ENCODE measurements at places on chromosomes 3 and 15.

DNA sequence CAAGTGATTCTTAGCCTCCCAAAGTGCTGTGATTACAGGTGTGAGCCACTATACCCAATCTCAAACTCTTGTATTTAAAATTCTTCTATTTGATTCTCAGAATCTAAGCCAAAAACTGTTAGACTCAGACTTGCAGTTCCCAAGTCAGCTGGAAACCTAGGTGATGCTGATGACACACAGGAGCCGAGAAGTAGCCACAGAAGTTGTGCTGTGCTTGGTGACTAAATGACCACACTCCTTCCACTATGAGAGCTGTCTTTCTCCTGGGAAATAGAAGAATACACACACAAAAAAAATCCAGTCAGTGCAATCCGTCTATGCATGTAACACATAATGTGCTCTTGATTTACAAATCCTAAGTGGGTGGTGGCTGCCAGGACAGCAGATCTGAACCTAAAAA is 33.9 kb downstream of the ILDR1 start:
- no peak for DNase-seq

- DNase-seq: no peak
Observed at GRCh38 chr3:126127904-126128303, 44.0 kb upstream of the SLC41A3 start.

GRCh38 chr3:83230841-83231240 is 1469.4 kb upstream of the GBE1 start:
- DNase-seq: no peak

- DNase-seq: no peak
Observed at GRCh38 chr15:90154861-90155626, 46.1 kb upstream of the SEMA4B start.

GRCh38 chr3:61340931-61341461 is 89.7 kb upstream of the FHIT start:
- DNase-seq: no peak

DNA sequence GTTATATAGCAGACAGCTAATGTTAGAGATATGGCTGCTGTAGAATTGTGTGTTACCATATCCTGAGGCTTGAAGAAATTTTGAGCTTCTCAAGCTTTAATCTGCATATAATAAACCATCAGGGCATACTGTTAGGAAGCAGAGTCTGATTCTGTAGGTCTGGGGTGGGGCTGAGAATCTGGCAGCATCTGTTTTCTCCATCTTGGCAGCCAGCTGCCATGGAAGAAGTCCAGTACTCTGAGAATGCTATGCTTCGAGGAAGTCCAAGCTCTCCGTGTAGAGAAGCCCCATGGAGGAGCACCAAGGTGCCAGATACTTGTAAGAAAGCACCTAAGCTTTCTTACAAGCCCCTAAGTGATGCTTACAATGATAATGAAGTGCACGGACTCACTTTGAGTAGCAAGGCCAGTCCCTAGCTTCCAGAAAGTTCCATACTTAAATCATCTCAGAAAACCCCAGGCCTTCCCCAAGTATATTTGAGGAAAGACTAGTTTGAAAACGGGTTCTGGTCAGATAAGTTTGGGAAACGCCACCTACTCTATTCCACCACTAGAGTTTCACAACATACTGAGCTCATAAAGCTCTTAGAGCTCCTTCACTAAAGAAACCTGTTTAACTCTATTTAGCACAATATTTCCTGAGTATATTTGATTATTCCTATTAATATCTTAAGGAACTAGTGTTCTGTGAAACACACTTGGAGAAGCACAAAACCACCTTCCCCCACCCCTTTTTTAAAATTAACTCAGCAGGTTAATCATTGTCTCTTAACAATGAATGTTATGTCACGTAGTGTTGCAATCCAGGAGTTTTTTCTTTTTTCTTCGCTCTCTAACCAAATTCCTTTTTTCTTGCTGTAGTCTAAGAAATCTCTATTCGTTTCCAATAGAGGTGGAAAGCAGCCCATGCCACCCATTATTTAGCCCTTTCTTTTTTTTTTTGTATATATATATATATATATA is 59.9 kb upstream of the RASGRP1 start:
- DNase-seq: no peak

DNA sequence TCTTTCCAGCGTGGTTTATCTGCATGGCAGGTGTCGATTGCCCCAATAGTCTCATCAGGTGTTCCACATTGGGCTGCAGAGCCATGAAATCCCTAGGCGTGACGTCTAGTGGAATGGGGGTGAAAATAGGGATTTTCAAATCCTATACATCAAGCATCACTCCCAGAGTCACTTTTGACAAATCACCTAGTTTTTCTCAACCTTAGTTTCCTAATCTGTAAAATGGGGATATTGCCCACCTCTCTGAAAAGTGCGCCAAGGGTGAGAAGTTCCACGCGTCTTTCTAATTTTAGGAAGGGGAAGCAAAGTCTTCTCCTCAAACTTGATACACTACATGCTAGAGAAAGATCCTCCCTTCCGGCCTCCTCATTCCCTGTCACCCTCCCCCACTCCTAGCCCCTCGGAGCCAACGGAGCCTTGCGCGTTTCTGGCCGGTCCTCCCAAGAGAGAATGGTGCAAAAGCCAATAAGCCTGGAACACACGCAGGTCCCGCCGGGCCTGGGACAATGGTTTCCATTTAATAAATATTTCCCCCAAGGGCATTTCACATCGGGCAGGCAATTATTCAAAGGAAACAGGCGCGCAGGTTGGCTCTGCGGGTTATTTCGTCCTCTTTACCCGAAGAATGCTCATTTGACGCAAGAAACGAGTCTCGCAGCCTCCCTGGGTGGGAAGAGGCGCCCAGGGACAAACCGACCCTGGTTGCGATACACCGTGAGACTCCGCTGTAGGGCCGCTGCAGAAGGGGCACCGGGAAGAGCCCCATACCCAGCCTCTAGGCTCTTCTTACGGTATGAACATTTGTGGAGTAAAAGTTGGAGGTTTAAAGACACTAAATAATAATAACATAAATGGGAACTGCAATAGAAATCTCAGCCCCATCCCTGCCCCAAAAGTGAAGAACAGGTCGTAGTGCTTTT is 1.2 kb upstream of the SOX14 start:
- DNase-seq: no peak

Data from pons (tissue), 1 donor.